Esophagus muscularis mucosa (tissue), 4 donors: ENCODE measurements at places on chromosomes 12 and 14. TPM values are rescaled to one million over a fixed set of nuclear protein-coding genes. Genes with fewer than 3 reads are reported as not detected.

DNA sequence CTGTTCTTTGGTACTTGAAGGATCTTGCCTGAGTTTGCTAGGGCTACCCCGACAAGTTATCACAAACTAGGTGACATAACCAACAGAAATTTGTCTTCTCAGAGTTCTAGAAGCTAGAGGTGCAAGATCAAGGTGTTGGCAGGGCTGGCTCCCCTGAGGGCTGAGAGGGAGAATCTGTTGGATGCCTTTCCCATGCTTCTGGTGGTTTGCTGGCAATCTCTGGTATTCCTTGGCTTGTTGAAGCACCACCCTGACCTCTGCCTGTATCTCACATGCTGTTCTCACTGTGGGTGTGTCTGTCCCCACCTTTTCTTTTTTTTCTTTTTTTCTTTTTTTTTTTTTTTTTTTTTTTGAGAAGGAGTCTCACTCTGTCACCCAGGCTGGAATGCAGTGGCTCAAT lies 81.2 kb downstream of the VCPKMT start:
- no peak overlapping the region for H3K27ac ChIP-seq
- DNase-seq: no peak
- H3K27me3 ChIP-seq: no peaks in the 10 kb centered on the region
- H3K4me1 ChIP-seq: peaks cover 13% of the 10 kb centered on the region
- no peaks in the 10 kb centered on the region for H3K36me3 ChIP-seq

GRCh38 chr12:2609020-2609419 lies 185.8 kb upstream of the FKBP4 start:
- no peak overlapping the region for H3K4me3 ChIP-seq
- H3K4me1 ChIP-seq: peaks cover 6% of the 10 kb centered on the region
- no peak overlapping the region for H3K27ac ChIP-seq
- no peaks in the 10 kb centered on the region for H3K27me3 ChIP-seq
- peaks cover 99% of the 10 kb centered on the region for H3K36me3 ChIP-seq

- H3K4me3 ChIP-seq: no peak overlapping the region
- no peak overlapping the region for H3K27ac ChIP-seq
- H3K4me1 ChIP-seq: no peaks in the 10 kb centered on the region
Observed at GRCh38 chr12:55499231-55499630, 7.1 kb downstream of the OR6C68 start.

DNA sequence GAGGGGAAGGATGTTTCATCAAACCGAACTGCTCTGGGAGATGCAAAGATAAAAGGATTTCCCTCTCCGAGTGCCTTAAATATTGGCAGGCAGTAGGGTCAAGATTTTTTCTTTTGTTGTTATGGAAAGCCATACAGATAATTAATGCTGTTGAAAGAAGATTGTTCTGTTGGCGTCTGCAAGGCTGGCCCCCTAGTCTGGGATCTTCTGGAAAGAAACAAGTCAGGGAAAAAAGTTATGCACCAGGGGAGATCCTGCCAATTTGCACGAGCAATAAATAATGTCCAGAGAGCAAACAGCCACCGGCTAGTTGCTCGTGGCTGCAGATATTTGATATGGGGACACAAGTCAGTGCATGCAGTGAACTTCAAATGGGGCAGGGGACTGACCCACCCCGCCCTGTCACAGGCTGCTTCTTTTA lies 202.1 kb upstream of the MYL2 start:
- H3K27ac ChIP-seq: no peak overlapping the region
- no peak for DNase-seq
- no peak overlapping the region for H3K4me3 ChIP-seq
- peaks cover 14% of the 10 kb centered on the region for H3K4me1 ChIP-seq

DNA sequence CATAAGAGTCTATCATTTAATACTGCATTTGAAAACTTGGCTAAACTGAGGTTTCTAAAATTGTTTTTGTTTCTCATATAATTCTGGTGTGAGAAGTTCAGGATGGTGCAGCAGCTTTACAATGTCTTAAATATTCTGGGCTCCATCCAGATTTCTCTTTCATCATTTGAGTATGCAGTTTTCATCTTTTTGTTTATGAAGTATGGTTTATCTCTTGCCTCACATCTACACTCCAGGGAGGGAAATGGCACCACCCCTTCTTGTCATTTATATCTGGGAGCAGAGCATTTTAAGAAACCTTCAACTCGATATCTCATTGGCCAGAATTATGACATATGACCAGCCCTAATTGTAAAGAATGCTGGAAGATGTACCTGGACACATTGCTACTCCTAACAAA lies 24.3 kb downstream of the GEMIN2 start:
- no peak overlapping the region for H3K27ac ChIP-seq
- no peak overlapping the region for H3K4me3 ChIP-seq
- no peaks in the 10 kb centered on the region for H3K27me3 ChIP-seq
- peaks cover 15% of the 10 kb centered on the region for H3K36me3 ChIP-seq

Gene OR6C2
- total RNA-seq: not detected

Gene HOXC5
- total RNA-seq: 2.0 TPM

Gene NPFF
- not detected for total RNA-seq

GRCh38 chr12:80472236-80472635 lies 28.2 kb downstream of the PTPRQ start:
- no peaks in the 10 kb centered on the region for H3K36me3 ChIP-seq
- H3K4me1 ChIP-seq: no peaks in the 10 kb centered on the region
- H3K27ac ChIP-seq: no peak overlapping the region
- H3K27me3 ChIP-seq: no peaks in the 10 kb centered on the region

DNA sequence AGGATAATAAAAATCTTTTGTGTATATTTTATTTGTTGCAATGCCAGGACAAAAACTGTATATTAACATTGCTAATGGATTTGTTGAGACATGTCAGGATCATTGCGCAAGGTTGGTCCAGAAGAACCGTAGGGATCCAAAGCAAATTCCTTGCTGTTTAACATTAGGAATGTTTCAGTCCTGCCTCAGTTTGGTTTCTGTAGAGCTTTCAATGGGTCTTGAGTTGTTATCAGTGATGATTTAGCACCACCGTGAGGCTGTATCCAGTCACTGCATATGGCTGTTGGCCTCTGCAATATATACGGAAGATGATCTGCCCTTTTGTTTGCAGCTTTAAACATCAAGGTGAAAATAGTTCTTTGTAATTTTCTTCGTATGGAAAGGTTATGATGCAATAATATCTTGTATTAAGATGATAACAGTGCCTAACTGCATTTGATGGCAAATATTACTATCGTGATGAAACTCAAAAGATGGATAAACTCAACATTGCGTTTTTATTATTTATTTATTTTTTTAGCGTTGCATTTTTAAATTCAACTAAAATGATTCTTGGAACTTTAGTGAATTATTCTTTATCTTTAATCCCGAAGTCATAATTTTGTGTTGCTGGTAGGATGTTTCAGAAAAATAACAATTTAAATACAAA lies 231.2 kb downstream of the AKAP6 start:
- H3K4me3 ChIP-seq: no peak overlapping the region
- peak overlapping the region; percentile 65 for H3K27ac ChIP-seq

DNA sequence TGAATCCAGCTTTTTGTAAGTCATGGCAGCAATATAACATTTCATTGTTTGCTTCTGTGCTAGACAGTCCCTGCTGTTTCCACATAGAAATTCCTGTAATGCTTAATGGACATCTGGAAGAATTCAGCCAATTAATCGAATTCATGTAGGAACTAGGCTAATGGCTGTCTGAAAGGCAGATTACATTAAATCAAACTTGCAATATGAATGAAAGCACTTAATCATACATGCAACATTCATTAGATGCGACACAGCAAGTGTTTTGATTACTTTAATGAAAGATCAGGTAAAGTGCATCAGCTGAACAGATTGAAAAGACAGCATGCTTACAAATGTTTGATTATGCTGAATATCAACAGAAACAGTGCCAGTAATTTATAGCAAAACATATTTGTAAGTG lies 24.1 kb upstream of the INSM2 start:
- H3K4me3 ChIP-seq: no peak overlapping the region
- no peaks in the 10 kb centered on the region for H3K36me3 ChIP-seq
- DNase-seq: no peak
- H3K4me1 ChIP-seq: no peaks in the 10 kb centered on the region
- no peak overlapping the region for H3K27ac ChIP-seq
- no peaks in the 10 kb centered on the region for H3K27me3 ChIP-seq

Gene ISM2
- 0.33 TPM for total RNA-seq

DNA sequence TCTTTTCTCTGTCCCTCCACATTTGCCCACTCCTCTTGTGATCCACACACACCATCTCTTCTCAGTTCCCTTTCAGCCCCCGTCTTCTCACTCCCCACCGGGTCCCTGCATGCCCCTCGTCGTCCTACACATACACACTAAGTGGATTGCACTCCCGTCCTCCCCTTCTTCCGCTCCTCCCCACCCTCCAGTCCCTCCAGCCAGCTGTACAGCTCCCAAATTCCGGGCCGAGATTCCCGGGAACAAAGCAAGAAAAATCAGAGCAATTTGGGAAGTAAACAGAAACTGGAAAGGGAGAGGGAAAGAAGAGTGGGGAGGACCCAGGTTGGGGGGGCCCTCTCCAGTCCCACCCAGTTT lies 282 bp upstream of the IGFBP6 start:
- H3K27ac ChIP-seq: peak overlapping the region; percentile 96
- no peaks in the 10 kb centered on the region for H3K27me3 ChIP-seq
- H3K4me3 ChIP-seq: peak overlapping the region; percentile 70
- peaks cover 8% of the 10 kb centered on the region for H3K36me3 ChIP-seq
- no peak for DNase-seq
- peaks cover 32% of the 10 kb centered on the region for H3K4me1 ChIP-seq

Gene C12orf56
- total RNA-seq: 0.11 TPM

Gene MSI1
- 0.17 TPM for total RNA-seq

DNA sequence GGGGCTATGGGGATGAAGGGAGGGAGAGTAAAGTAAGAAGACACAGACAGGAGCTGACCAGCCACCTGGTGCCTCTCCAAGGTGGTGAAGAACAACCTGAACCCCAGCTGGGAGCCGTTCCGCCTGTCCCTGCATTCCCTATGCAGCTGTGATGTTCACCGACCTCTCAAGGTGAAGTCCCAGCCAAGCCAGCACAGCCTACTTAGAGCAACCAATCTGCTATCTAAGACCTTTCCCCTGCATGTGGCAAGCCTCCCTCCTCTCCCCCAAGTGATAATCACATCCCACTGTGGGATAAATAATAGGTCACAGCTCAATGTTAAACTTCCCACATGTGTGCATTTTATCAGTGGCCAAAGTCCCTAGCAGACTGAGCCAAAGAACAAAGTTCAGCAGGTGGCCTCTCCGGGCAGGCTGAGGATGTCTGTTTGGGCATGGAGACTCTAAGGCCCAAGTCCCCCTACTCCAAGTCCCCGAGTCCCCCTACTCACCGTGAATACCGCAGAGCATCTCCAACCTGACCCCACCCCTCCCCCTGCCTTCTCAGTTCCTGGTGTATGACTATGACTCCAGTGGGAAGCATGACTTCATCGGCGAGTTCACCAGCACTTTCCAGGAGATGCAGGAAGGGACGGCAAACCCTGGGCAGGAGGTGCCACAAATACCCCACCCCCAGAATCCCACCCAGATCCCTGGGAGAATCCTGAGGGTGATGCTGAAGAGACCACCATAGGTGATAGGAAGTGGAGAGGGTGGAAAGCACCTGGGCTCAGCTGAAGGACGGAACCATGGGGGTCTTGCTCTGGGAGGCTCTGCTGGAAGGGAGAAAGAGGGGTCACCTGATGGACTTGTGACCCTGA lies 3.5 kb downstream of the CPNE6 start:
- H3K4me1 ChIP-seq: peaks cover 17% of the 10 kb centered on the region
- H3K36me3 ChIP-seq: no peaks in the 10 kb centered on the region
- DNase-seq: no peak
- peaks cover 27% of the 10 kb centered on the region for H3K27me3 ChIP-seq
- H3K4me3 ChIP-seq: no peak overlapping the region
- H3K27ac ChIP-seq: no peak overlapping the region

DNA sequence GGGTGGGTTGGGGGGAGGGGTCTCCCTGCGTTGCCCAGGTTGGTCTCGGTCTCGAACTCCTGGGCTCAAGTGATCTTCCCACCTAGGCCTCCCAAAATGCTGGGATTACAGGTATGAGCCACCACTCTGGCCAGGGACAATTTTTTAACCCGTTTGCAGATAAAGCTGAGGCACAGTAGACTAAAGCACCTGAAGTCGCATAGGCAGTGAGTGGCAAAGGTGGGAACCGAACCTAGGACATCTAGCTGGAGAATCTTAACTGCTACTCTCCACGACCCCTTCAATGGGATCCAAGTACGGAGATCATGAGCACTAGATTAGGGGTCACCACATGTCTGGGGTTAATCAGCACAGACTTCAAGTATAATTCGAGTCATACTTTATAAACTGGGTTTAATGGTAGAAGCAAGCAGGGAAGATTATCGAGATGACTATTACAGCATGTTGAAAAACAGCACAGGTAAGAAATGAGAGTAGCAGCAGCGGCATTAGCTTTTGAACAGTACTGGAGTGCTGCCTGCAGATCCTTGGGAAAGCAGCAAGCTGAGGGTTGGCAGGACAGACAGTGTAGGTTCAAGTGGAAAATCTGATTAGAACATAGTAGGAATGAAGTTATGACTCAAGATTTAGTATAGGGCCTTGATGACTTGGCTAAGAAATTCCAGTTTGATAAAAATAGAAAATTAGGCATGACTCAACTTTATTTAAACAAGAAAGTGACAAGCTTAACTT lies 23.9 kb downstream of the NID2 start:
- H3K4me3 ChIP-seq: no peak overlapping the region
- H3K27me3 ChIP-seq: no peaks in the 10 kb centered on the region
- peaks cover 20% of the 10 kb centered on the region for H3K36me3 ChIP-seq
- peaks cover 83% of the 10 kb centered on the region for H3K4me1 ChIP-seq

GRCh38 chr12:46133751-46134150 lies 135.1 kb downstream of the SLC38A1 start:
- H3K36me3 ChIP-seq: no peaks in the 10 kb centered on the region
- no peak overlapping the region for H3K4me3 ChIP-seq
- no peaks in the 10 kb centered on the region for H3K4me1 ChIP-seq
- no peaks in the 10 kb centered on the region for H3K27me3 ChIP-seq
- DNase-seq: no peak

DNA sequence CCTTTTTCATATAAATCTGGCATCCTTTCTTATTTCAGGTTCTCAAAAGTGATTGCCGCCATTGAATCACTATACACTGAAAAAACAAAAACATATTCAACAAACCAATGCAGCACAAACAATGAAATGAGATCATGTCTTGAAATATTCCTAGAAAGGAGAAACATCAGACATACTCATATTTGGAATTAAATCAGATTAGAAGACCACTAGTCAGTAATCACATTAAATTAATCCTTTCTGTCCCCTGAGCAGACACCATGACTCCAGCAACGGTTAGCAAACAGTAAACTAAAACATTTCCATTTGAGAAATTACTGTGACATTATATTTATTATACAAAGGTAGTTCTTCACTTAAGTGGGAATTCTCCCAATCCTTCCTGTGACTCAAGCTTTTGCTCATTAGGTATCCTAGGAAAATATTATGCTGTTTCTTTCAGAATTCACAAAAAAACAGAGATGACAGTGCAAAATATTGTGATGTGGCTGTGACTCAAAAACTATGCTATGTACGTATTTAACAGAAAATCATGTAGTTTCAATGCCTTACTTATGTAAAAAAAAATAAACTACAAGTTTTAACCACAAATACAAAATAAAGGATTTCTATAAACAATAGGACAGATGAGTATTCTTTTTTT lies 29.7 kb downstream of the CPNE8 start:
- no peak overlapping the region for H3K4me3 ChIP-seq
- H3K4me1 ChIP-seq: no peaks in the 10 kb centered on the region
- H3K27ac ChIP-seq: no peak overlapping the region
- no peak for DNase-seq
